ENCODE measurements at places on chromosomes 1 and 21.

GRCh38 chr1:226314055-226314454 lies 5.1 kb upstream of the LIN9 start:
- DNase-seq: no peak

GRCh38 chr21:41825216-41825615 lies 53.9 kb downstream of the PRDM15 start:
- DNase-seq: no peak

GRCh38 chr1:20403423-20404145 lies 82.4 kb downstream of the CAMK2N1 start:
- DNase-seq: no peak

- no peak for DNase-seq
Measured at GRCh38 chr1:77342745-77343144, 60.9 kb downstream of the AK5 start.

GRCh38 chr1:229893762-229894444 lies 173.1 kb upstream of the GALNT2 start:
- no peak for DNase-seq

GRCh38 chr1:207024202-207025145 lies 8.1 kb downstream of the C1orf116 start:
- DNase-seq: peak; percentile 27

DNA sequence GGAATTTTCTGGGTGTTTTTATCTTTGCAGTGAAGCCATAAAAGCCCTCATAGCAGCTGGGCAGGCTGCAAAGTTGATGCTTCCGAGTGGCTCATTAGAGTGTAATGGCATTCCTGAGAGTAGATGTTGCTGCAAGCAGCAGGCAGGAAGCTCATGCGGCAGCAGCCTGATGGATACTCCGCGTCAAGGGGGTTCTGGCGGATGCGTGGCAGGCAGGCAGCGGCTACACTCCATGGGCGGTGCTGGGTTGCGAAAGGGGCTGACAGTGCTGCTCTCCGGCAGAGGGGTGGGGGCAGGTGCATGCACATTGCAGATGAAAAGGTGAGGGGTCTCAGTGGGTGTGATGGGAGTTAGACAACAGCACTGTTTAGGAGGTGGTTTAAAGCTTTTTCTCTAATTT lies 93.2 kb upstream of the AJAP1 start:
- DNase-seq: no peak

DNA sequence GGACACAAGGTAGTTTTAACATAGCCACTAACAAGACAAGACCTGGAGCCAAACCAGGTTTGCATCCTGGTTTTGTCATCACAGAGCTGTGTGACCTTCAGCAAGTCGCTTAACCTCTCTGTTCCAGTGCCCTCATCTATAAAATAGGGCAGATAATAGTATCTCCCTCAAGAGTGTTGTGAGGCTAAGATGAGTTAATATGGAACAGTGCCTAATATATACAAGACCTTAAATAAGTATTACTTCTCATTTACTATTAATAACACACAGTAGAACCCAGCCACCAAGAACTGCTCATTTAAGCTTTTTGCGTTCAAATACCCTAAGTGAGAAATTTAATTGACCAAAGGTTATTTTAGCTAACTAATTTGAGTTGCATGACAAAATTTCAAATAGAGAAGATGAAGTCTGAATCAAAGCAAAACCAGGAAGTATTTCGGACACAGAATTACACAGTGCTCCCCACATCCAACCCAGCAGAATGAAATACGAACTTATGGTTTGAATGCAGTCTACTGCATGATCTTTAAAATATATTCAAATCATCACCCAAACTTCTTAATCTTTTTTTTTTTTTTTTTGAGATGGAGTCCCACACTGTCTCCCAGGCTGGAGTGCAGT lies 123.9 kb upstream of the KRTAP19-8 start:
- no peak for DNase-seq

DNA sequence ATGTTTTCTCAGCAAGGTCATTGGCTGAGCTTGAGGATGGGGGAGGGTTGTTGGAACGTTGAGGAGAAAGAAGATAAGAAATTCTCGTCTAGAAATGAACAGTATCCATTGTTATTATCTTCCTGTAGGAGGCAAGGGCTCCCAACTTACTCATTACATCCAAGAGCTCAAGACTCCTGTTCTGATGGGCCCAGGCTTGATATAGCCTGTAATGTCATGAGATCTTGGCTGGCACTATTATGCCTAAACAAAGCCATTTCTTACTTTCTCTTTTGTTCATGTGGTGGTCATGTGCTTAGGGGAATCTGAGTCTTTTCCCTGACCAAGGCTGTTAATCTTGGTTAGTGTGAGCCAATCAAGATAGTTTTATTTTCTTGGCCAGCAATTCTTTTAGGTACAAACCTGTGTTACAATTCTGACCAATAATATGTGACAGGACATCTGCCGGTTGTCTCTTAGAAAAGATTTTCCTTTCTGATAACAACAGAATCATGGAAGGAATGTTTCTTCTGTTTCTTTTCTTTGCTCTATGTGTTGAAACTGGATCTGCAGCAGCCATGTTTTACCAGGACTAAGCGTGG lies 15.2 kb upstream of the IGSF3 start:
- no peak for DNase-seq

DNA sequence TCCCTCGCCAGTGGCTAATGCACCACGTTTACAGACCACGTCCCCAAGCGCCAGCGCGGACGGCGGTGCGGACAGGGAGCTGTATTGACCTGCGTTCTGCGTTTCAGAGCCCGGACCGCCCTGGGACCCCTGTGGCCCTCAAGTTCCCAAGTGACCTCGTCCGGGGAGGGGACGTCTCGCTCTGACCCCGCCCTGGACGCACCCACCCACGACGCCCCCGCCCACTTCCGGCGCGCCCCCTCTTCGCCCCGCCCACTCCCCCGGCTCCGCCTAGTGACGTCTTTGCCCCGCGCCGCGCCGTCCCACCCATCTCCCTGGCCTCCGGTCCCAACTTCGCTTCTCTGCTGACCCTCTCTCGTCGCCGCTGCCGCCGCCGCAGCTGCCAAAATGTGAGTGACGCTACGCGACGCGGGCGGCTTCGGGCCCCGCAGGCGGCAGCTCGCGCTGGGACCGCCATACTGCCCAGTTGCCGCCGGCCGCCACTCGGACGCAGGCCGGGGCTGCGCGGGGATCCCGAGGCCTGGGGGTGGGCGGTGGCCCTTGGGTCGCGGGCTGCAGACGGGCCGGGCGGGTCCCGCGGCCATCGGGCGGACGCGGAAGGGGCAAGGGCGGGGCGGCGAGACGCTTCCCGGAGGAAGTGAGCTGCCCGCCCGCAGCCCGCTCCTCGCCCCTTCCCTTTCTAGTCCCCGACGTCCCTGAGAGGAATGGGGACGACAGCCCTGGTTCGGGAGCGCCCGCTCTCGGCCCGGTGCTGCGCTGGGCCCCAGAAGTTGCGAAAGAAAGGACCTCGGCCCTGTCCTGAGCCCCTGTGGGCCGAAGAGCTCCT lies at the start of gene VAMP3:
VAMP3 (plus strand) TSS at position 300 of the 826 bp plus-strand sequence; CDS start at position 388, 88 bp downstream.
- peak; percentile 90 for DNase-seq

- peak; percentile 85 for DNase-seq
Measured at GRCh38 chr1:225866061-225866837, 15.9 kb downstream of the TMEM63A start.

- DNase-seq: no peak
Measured at GRCh38 chr1:10684221-10684620, 112.2 kb downstream of the CASZ1 start.

GRCh38 chr1:45755697-45756096 lies 5.2 kb upstream of the IPP start:
- no peak for DNase-seq

DNA sequence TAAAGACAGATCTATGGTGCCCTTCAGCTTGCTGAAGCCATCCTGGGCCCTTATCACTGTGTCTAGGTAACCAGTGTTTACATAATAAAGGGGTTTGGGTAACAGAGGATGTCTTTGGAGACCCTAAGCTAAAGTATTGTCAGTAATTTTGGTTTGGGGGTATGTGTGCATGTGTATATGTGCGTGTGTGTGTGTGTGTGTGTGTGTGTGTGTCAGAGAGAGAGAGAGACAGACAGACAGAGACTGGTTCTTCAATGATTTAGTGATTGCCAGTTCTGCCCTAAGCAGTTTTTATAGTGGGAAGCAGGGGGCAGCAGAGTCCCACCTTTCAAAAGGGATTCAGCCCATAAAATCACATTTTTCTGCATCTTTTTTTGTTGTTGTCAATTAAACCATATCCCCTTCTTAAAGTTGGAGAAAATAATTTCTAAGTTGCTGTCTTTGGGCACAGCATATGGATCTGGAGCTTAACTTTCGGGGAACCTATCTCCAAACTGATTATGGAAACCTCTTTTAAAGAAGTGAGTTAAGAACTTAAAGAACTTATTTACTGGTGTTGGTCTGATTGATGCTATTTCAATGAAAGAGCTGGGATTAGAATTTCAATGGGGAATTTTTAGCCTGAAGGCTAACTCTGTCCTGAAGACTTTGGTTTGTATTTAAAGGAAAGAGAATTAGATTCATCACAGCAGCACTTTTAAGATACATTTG lies 51.1 kb downstream of the ZNF326 start:
- DNase-seq: peak; percentile 42

DNA sequence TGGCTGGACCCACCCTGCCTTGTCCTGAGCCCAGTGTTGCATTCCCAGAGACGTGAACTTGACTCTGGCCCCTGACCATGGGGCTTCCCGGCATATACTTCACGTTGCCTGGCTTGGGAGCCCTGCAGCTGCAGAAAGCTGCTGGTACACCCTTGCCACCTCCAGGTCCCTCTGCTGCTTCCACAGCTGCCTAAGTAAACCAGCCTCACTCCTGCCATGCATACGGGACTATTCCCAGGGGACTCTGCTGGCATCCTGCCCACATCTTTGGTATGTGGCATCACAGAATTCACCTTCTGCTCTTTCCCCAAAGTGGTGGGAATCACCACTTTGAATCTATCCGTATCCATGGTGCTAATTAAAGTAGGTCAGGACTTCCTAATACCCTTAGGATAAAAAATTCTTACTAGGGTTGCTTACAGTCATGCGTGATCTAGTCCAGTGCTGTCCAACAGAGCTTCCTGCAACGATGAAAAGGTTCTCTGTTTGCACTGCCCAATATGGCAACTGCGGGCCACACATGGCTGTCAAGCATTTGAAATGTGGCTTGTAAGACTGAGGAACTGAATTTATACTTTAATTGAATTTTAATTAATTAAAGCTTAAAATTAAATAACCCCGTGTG lies 203.0 kb downstream of the GRIK3 start:
- no peak for DNase-seq

GRCh38 chr1:32498751-32499150 lies 33.9 kb downstream of the ZBTB8B start:
- no peak for DNase-seq

DNA sequence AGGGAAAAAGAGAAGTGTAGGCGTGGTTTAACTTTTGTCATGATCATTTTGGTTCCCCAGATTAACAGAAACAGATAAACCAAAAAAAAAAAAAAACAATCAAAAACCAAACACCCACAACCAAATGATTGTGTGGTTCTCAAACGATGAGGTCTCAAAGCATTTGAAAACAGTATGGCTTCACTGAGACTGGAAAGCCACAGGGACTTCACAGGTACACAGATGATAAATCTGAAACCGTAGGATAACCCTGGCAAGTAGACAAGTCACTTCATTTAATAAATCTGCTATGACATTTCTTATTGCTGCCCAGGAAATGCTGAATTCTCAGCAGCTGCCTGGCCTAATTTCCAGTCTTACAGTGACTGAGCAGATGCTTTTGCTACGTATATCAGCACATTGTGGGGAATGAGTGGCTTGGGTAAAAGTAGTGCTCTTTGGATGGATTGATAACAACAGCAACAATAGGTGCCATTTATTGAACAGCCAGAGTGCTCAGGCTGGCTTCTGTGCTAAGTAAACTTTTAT lies 6.1 kb downstream of the ST6GALNAC3 start:
- no peak for DNase-seq

DNA sequence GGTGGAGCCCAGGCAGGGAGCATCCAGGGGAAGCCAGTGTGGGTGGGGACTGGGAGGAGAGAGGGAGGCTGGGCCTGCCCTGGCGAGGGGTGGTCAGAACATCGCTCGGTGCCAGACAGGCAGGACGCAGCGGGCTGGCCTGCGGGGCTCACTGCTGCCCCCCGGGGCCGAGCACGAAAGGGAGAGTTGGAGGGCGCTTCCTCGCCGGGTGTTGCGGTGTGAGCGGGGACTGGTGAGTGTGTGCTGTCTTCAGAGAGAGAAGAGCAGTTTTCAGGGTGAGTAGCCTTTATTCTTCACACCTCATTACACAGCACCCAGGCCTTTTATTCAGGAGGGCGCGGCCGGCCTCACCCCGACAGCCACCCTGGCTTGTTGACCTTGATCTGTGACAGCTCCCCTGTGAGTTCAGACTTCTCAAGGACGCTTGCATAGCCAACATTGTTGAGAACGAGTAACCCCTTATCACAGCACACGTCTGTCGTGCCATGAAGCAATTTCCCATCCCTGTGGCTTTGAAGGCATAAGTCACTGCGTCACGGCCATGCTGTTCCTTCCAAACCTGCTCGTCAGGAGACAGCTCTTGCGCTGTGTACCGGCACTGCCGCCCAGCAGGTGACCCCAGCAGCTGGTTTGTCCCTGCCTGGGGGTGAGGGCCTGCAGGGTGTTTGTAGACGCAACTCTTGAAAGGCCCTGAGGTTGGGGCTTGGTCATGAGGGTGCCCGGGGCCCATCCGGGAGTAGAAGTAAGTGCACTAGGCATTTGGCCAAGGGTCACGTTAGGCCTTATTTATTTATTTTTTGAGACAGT lies 54.6 kb downstream of the PRKCZ start:
- DNase-seq: no peak

GRCh38 chr1:167289075-167289442 lies 68.4 kb downstream of the POU2F1 start:
- DNase-seq: no peak

- DNase-seq: no peak
Measured at GRCh38 chr1:54007613-54008012, 10.4 kb downstream of the LDLRAD1 start.

DNA sequence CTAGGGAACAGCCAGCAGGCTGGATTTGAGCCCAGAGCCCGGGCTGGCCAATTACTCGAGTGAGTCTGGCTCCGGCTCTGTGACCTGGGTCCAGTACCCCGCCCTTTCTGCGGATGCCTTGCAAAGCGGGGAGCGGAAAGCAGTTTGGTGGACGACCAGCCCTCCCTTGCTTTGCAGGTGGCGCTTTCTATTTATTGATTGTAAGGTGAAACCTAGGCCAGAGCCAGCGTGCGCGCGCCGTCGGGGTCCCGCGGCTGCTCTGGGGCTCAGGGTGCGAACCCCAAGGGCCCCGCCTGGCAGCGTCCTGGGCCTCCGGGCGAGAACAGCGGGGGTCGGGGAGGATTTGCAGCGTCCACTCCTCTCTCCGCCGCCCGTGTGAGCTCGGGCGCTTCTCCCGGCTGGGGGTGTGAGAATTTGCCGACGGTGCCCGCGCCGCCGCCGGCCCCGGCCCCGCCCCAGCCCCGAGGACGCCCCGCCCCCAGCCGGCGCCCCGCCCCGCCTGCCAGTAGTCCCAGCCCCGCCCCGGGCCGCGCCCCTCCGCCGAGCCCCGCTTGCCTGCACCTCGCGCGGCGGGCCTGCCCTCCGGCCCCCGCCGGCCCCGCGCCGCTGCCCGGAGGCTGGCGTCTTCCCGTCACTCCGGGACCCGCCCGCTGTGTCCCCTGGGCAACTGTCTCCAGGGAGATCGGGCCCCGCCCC lies 37.6 kb downstream of the PIK3CD start:
- peak; percentile 88 for DNase-seq
